SHP77 (cell line): ENCODE measurements at places on chromosomes 12 and 14.

GRCh38 chr12:24360057-24360456, 410.6 kb upstream of the SOX5 start:
- no peak for DNase-seq

GRCh38 chr14:34171431-34172172, 220.7 kb upstream of the EGLN3 start:
- DNase-seq = no peak

DNA sequence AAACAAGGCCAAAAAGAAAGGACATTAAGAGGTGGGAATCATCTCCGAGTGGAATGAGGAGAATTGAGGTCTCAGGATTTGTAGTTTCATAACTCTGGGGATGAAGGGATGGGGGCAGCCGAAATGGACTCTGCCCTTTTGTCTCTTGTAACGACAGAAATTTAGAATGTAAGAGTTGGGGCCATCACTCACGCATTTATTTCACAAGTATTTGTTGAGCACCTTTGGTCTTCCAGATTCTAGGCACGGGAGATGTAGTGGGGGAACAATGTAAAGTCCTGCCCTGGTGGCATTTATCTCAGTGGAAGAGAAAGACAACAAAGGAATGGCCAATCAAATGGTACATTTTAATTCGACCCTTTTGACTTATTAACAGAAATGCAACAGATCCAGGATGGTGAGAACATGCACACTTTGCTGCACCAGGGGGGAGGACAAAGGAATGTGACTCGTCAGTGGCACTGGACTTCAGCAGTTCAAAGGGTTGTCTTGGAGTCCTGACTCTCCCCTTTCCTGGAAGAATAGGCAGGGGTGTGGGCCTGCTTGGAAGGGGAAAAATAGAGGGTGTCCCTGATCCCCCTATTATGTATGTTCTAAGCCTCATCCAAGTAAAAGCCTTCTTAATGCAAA, 102.0 kb downstream of the TMEM30B start:
- DNase-seq = no peak

GRCh38 chr12:66072135-66072534, 58.4 kb downstream of the LLPH start:
- DNase-seq = no peak

- no peak for DNase-seq
Observed at GRCh38 chr14:76331328-76332011, 44.5 kb upstream of the ESRRB start.

DNA sequence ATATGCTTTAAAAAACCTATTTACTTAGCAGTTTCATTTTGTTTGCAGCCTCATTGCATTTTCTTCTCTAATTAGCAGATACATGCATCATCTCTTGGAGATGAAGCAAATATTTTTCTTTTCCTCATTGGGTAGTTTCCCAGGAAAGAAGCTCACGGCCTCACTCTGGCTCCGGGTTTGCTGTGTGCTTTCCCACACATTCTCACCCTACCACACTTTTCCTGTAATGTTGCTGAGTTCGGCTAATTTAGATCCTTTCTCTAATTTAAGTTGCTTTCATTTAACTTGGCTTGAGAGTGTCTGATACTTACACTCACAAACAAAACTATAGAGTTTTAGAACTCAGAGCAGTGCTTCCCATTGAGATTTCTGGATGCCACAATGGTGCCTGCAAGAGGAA, 928.2 kb downstream of the NRXN3 start:
- DNase-seq = no peak

GRCh38 chr12:1949771-1950470, 31.5 kb upstream of the CACNA2D4 start:
- no peak for DNase-seq

- no peak for DNase-seq
Observed at GRCh38 chr12:7302266-7302986, 1.4 kb upstream of the ACSM4 start.

- DNase-seq = no peak
Observed at GRCh38 chr14:32561520-32561919, 232.4 kb downstream of the AKAP6 start.

GRCh38 chr12:23536293-23536692, 413.2 kb downstream of the SOX5 start:
- DNase-seq = peak; percentile 14

GRCh38 chr12:33486058-33486457, 46.4 kb upstream of the SYT10 start:
- DNase-seq = no peak

GRCh38 chr14:68458840-68459469, 333.9 kb downstream of the ZFP36L1 start:
- DNase-seq = peak; percentile 56

GRCh38 chr12:131242741-131243496, 289.2 kb downstream of the ADGRD1 start:
- no peak for DNase-seq

GRCh38 chr14:103898204-103898603, 30.1 kb upstream of the TDRD9 start:
- no peak for DNase-seq

GRCh38 chr12:75977590-75977951, 54.0 kb downstream of the PHLDA1 start:
- DNase-seq = no peak

GRCh38 chr14:57314396-57315089, 45.8 kb downstream of the AP5M1 start:
- no peak for DNase-seq

DNA sequence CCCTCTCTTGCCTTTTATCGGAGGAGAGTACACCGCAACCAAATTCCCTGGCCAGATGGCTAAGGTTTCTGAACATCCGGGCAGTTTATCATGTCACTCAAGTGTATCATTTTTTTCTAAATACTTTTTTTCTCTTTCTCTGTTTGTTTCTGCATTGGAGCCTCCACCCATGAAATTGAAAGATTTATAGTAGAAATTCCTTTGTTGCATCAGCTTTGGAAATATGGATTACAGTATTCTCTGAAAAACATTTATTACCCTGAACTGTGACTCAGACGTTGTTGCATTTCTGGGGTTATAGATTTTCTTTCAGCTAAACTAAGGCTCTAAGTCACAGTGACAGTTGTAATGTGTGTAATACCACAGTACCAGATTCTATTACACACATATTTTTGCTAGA, 187.0 kb downstream of the SPTSSA start:
- DNase-seq = no peak

DNA sequence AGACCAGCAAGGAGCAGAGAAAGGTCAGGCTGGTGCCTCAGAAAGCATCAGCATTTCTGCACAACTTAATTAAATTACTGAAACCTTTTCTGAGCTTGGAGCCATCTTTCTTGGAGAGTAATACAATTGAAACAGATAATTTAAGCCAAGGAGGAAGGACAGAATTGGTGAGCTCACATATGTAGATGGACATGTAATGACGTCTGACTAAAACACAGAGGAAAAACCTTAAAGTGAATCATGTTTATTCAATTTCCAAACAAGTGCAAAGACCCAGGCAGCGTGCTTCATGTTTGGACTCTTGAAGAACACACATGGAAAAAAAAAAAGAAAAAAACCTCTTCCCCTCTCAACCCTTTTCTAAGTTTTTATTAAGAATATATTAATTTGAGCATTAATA, 19.0 kb downstream of the SUSD6 start:
- no peak for DNase-seq

GRCh38 chr12:128269181-128269591, 2.2 kb downstream of the TMEM132C start:
- DNase-seq = no peak

DNA sequence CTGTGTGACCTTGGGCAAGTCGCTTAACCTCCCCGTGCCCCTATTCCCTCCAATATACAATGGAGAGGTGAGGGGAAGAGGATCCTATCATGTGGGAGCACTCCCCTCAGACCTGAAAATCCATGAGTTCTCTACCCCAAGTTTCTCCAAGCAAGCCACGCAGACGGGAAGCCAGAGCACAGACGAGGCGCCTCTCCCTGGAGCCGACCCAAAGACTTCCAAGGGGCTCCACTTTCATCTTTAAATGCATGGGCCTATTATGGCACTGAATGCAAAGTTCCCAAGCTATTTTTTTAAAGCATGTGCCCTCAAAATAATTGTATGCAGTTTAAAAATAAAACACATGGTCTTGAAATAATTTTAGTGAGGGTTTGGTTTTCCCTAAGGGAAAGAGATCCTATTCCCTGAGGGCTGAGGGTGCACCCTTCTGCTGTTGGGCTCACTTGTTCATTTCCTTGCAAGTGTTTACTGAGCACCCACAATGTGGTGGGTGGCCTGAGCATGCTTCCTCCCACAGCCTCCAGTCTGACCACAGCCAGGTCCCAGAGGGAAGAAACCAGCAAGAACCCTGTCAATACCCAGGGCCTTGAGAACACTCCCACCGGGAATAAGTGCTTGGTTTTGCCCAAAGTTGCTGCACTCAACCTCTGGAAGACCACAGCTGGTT, 14.6 kb downstream of the CMKLR1 start:
- no peak for DNase-seq

- DNase-seq = peak; percentile 38
Observed at GRCh38 chr14:65170768-65171507, 68.6 kb upstream of the MAX start.

GRCh38 chr12:592024-592505, 71.2 kb downstream of the NINJ2 start:
- no peak for DNase-seq

- no peak for DNase-seq
Observed at GRCh38 chr14:38243696-38244240, 12.1 kb downstream of the CLEC14A start.

DNA sequence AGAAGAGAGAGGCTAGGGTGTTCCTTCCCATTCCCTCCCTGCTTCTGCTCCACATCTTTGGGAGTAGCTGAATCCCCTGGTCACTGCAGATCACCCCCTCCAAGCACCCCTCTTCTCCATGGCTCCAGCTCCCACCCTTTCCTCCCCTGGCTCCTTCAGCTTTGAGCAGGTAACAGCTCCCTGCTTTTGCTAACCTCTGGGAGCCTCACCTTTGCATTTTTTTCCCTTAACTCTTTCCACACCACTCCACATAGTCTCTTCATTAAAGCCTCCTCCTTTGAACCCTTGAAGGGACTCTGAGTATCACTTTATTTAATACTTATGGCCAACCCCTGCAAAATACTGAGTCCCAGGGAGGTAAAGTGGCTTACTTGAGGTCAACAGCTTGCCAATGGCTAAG, 25.7 kb upstream of the SERPINA6 start:
- no peak for DNase-seq

- no peak for DNase-seq
Observed at GRCh38 chr14:100773331-100774163, 46.9 kb downstream of the DLK1 start.

DNA sequence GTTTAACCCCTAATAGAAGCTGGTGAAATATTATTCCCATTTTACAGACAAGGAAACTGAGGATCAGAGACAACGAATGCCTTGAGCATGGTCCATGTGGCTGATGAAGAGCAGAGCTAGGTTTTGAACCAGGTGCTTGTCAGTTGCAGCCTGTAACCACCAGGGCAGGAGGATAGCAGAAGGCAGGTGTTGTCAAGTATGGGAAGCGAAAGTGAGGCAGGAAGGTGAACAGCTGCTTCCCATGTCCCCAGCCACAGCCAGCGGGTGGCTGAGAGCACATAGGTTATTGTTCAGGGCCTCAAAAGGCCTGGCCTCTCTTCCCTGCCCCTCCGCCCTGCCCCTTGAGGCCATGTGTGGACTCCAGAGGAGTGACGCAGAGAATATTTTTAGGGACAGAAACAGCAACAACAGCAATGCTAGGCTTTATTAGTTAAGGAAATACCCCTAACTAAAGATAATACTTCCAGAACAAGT, 39.6 kb downstream of the IQSEC3 start:
- peak; percentile 63 for DNase-seq

DNA sequence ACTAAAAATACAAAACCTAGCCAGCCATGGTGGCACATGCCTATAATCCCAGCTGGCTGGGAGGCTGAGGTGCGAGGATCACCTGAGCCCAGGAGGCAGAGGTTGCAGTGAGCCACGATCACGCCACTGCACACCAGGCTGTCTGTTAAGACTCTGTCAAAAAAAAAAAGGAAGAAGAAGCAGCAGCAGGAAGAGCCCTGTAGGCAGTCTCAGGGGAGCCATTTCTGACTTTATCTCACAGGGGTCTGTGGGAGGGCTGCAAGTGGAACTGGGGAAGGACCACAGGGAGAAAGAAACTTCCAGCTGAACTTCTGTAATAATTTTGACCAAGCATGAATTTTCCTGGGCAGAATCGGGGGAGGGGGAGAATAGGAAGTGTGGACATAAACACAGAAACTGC, 32.7 kb downstream of the GARIN6 start:
- DNase-seq = no peak

- peak; percentile 19 for DNase-seq
Observed at GRCh38 chr12:74412606-74413230, 124.9 kb upstream of the ATXN7L3B start.

DNA sequence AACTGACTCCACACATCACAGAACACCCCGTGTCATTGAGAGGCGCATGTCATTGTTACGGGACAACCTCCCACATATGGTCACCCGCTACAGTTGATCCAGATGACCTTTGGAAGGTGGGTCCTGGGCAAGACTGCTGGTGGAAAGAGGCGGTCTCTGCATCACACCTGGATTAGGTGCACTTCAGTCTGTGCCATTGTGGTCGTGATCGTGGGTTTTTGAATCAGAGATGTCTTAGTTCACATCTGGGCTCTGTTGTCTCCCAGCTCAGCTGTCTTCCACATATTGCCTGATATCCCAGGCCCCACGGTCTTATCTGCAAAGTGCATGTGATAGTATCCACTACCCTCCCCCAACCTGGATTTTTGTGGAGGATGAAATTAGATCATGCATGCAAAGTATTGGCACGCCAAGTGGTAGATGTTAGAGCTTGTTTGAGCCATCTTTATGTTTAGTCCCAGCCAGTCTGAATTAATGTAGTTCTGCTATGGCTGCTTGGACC, 208.7 kb upstream of the FOXN3 start:
- DNase-seq = no peak

GRCh38 chr12:10362325-10362724, 27.5 kb downstream of the KLRK1 start:
- DNase-seq = no peak

GRCh38 chr12:130956009-130956408, 2.3 kb downstream of the ADGRD1 start:
- DNase-seq = no peak

GRCh38 chr14:34554540-34555250, 15.2 kb upstream of the EAPP start:
- no peak for DNase-seq

- no peak for DNase-seq
Observed at GRCh38 chr14:33808187-33808586, 142.7 kb downstream of the EGLN3 start.

DNA sequence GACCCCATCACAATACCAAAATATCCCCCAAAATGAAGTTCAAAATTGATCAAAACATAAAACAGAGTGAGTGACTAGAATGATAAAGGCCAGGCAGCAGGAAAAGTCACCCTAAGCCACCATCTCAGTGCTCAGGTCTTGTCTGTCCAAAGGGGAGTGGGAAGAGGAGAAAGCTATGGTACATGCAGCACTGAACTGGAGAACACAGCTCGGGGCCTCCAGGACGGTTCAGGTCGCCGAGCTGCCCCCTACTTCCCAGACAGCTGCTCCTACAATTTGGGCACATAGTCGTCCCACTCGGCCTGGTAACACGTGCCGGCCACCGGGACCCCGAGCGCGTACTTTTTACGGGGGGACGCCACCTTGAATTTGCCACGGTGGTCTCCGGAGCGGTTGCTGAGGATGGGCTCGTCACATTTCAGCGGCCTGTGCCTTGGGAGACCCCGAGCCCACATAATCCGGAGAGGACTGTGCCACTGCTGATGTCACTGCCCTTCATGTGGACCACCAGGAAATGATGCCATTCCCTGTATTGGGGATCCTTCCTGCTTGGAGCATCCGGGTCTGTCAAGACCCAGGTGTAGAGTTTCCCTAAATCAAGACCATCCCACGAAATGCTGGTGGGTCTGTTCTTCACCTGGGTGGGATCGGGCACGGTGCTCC, 31.6 kb downstream of the AK7 start:
- DNase-seq = no peak
